ENCODE measurements at places on chromosomes 12 and 14. TPM values are rescaled to one million over a fixed set of nuclear protein-coding genes. Genes with fewer than 3 reads are reported as not detected.

Gene RTL1
- not detected for total RNA-seq

GRCh38 chr14:76774821-76775694 lies 13.8 kb downstream of the VASH1 start:
- no peak overlapping the region for H3K27ac ChIP-seq
- no peaks in the 10 kb centered on the region for H3K36me3 ChIP-seq
- no peak for DNase-seq
- no peak overlapping the region for H3K4me3 ChIP-seq
- H3K27me3 ChIP-seq: peaks cover 6% of the 10 kb centered on the region
- peaks cover 20% of the 10 kb centered on the region for H3K4me1 ChIP-seq

Gene DAO
- total RNA-seq: not detected

DNA sequence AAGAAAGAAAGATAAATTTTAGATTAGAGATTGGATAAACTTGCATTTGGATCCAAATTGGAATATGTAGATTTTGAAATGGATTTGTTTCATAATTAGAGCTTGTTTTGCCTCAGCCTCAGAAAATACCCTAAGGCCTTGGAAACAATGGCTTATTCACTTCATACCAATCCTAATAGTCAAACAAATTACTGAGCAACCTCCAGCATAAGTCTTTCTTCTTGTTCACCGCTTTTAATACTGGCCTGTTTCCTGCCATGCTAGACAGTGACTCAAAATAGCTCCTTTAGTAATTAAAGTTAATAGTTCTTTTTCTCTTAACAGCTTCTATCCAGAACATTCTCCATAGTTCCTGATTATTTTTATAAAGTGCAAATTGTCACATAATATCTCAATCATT lies 110.9 kb upstream of the DNM1L start:
- H3K27ac ChIP-seq: peak overlapping the region; percentile 84
- H3K4me3 ChIP-seq: 0 out of 2 replicates have a peak overlapping the region, but pooled peaks have one; percentile 37
- no peaks in the 10 kb centered on the region for H3K27me3 ChIP-seq
- peaks cover 5% of the 10 kb centered on the region for H3K36me3 ChIP-seq

GRCh38 chr14:31059152-31059924 lies 33.2 kb upstream of the STRN3 start:
- DNase-seq: peak; percentile 42
- H3K27ac ChIP-seq: no peak overlapping the region
- H3K4me1 ChIP-seq: peaks cover 20% of the 10 kb centered on the region
- no peaks in the 10 kb centered on the region for H3K27me3 ChIP-seq
- no peaks in the 10 kb centered on the region for H3K36me3 ChIP-seq

Gene KRT77
- total RNA-seq: not detected

- H3K36me3 ChIP-seq: peaks cover 46% of the 10 kb centered on the region
- H3K27ac ChIP-seq: peak overlapping the region; percentile 71
- H3K27me3 ChIP-seq: no peaks in the 10 kb centered on the region
- peaks cover 82% of the 10 kb centered on the region for H3K4me1 ChIP-seq
Observed at GRCh38 chr14:71416392-71416791, 509.1 kb downstream of the PCNX1 start.

DNA sequence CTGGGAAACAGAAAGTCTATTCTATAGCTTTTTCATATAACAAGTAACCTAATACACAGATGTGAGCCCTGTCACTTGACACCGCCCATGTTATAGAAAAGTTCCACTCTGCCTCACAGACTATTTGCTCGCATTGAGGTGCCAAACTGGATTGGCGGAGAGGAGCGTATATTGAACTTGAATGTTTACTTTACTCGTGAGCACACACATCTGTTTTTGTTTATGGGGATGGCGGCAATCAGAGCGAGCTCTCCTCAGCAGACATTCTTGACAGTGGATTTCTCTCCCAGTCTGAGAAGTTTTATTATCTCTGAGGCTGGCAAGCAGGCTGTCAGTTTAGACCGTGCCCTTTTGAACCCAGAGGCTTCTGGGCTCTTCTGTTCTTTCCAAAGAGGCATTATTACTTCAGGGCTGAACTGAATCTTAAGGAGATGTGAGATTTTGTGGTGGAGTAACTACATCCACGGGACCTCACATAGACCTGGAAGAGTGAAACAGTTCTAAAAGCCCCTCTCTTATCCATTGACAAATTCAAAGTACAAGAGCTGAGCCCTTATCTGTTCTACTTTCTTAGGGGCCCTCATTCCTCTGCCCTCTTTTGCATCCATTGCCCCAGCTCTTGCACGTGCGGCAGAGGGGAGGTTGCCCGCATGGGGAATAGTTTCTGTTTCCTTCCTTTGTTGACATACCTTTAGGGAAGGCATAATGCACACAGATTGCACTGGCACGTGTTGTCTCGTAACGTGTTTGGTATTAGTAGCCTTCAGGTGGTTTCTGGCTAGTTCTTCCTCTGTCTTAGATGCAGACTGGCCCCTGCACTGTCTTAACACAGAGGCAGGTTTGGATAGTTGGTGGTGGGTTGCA lies 68.2 kb downstream of the DRAM1 start:
- peak; percentile 30 for DNase-seq
- peaks cover 40% of the 10 kb centered on the region for H3K4me1 ChIP-seq
- H3K27me3 ChIP-seq: no peaks in the 10 kb centered on the region

GRCh38 chr12:2833327-2833726 lies 1.5 kb downstream of the NRIP2 start:
- H3K27me3 ChIP-seq: peaks cover 10% of the 10 kb centered on the region
- H3K36me3 ChIP-seq: peaks cover 6% of the 10 kb centered on the region
- no peak overlapping the region for H3K4me3 ChIP-seq
- H3K4me1 ChIP-seq: peaks cover 12% of the 10 kb centered on the region
- no peak overlapping the region for H3K27ac ChIP-seq
- no peak for DNase-seq

All from HFFc6 (cell line).